ENCODE measurements at places on chromosomes 7 and 10.

GRCh38 chr10:125955766-125956165, 59.4 kb downstream of the FANK1 start:
- no peak for DNase-seq

- no peak for DNase-seq
Measured at GRCh38 chr7:42588876-42589275, 323.0 kb downstream of the C7orf25 start.

- DNase-seq, result no peak
Measured at GRCh38 chr10:43131256-43131655, 7.0 kb upstream of the CSGALNACT2 start.

- DNase-seq, result no peak
Measured at GRCh38 chr7:142436601-142437000, 178.7 kb upstream of the PRSS58 start.

DNA sequence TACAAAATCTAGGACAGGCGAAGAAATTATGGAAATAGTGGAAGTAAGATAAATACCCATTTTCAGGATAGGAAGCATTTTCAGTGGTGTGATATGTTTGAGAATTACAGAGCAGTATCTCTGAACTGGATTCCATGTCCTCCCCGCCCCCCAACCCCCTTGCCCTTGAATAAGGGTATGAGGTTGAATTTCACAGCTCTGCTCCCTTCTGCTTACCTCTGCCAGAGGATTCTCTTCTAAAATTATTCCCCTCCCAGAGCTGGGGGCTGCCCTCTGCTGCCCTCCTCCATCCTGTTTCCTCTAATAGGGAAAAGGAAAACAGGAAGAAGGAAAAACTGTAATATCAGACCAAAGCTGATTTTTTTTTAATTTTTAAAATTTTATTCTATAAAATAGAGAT, 7.3 kb upstream of the CLCN1 start:
- DNase-seq, result no peak

- no peak for DNase-seq
Measured at GRCh38 chr10:126223512-126224067, 164.7 kb downstream of the ADAM12 start.

All from stimulated activated CD4-positive, alpha-beta T cell treated with anti-CD3 and anti-CD28 coated beads, TNF-alpha, amount 100 ng/mL, for 1 hour (primary cell).